ENCODE measurements at places on chromosomes 6 and 20.
A peak's percentile ranks its signal among the peaks of the same experiment; 100 is the strongest.

GRCh38 chr6:38806271-38806670 is 91.2 kb downstream of the DNAH8 start:
- no peak for DNase-seq

GRCh38 chr6:18893540-18894269 is 506.6 kb downstream of the RNF144B start:
- DNase-seq: no peak

- no peak for DNase-seq
Observed at GRCh38 chr6:30754631-30755030, 10.3 kb upstream of the IER3 start.

DNA sequence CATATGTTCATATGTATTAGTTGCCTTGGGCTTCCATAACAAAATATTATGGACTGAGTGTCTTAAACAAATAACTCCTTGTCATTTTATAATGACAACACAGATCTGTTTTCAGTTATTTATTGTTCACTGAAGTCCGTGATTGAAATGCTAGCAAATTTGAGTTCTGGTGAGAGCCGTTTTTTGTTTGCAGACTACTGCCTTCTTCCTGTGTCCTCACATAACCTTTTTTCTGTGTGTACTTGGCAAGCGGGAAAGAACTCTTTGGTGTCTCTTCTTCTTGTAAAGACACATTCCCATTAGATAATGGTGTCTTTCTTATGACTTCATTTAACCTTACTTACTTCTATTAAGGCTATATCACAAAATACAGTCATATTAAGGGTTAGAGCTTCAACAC is 482.9 kb upstream of the EYS start:
- DNase-seq: no peak

GRCh38 chr6:9841886-9842725 is 572.8 kb downstream of the TFAP2A start:
- DNase-seq: no peak

DNA sequence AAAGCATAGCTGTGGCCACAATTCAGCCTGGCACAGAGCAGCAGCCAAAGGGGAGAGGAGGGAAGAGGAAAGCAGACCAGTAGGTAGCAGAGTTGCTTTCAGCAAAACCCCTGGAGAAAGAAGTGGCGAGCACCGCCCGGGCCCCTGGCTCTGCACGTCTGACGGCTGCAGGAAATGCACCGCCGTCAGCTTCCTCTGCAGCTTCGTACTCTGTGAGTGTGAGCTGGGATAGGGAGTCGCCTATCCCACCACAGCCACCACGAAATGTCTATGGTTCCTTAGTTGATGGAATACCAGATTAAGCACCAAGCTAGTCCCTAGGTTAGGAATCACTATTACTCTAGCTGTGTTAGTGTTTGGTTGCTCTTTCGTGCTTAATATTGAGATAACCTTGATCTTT is 79.9 kb upstream of the NAA20 start:
- DNase-seq: peak; percentile 26

GRCh38 chr6:73030791-73031782 is 194.2 kb downstream of the KHDC1L start:
- no peak for DNase-seq

GRCh38 chr6:36772397-36772796 is 66.8 kb downstream of the CPNE5 start:
- DNase-seq: no peak

GRCh38 chr6:15484821-15485220 is 178.0 kb downstream of the DTNBP1 start:
- DNase-seq: no peak

- no peak for DNase-seq
Observed at GRCh38 chr20:35172434-35172806, 548 bp downstream of the PROCR start.

DNA sequence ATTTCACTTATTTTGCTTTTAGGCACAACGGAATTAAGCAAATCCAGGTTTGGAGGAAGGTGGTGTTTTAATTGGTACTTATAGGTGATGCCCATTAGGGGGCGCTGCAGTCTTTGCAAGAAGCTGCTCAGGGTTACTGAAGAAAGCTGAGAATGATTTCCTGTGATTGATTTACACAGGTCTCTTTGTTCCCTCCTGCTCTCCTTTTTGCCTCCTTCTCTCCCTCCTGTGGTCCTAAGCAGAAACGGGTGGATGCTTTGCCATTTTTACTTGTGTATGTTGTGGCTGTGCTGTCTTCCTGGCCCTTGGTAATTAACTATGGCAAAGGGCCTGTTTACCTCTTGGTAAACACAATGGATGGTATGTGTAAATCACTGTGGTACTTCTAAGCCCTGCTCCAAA is 97.8 kb downstream of the ANKS1A start:
- peak; percentile 22 for DNase-seq

GRCh38 chr6:170142559-170142958 is 148.3 kb downstream of the DLL1 start:
- DNase-seq: no peak

DNA sequence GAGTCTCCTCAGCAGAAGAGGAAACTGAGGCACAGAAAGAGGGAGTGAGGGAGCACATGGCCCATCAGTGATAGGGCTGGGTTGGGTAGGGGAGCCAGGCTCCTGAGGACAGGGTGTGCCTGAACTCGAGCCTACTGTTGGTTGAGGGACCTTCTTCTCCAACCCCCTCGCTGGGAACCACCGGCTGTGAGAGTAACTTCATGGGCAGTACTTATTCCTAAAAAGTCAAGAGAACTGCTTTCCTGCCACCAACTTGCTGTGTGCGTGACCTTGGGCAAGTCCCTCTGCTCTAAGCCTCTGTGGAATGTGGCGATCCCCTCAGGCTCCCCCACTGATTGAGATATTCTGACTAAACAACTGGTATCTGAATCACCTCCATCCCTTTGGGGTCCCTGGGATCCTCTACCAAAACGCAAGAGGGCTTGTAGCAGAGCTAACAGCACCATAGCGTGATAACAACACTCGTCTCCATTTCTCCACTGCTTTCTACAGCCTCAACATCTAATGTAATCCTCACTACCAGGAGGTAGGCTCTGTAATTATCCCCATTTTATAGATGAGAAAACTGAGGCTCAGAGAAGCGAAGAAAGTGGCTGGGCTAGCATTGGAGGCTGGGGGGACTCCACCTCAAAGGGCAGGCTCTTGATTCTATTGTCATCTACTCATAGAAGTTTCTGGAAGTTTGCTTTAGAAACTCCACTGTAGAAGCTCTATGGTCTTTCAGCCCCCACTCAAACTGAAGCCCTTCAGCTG is 76.0 kb downstream of the JPH2 start:
- DNase-seq: no peak

DNA sequence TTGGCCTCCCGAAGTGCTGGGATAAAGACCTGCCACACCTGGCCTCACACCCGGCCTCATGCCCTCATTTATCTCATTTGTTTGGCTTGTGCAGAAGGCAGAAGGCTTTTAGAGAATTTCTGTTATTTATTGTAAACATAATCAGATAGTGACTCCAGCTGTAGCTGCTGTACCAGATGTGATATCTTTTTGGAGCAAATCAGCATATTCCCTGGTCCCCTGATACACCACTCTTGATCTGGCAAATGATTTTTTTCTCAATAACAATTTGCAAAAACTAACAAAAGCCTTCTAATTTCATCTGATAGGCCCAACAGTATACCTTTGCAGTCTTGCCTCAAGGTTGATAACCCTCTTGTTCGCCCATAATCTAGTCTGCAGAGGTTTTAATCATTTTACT is 26.5 kb upstream of the TULP1 start:
- DNase-seq: no peak

- DNase-seq: no peak
Observed at GRCh38 chr6:161586887-161587286, 313.0 kb upstream of the AGPAT4 start.

- no peak for DNase-seq
Observed at GRCh38 chr6:106520711-106521401, 108.4 kb downstream of the RTN4IP1 start.

DNA sequence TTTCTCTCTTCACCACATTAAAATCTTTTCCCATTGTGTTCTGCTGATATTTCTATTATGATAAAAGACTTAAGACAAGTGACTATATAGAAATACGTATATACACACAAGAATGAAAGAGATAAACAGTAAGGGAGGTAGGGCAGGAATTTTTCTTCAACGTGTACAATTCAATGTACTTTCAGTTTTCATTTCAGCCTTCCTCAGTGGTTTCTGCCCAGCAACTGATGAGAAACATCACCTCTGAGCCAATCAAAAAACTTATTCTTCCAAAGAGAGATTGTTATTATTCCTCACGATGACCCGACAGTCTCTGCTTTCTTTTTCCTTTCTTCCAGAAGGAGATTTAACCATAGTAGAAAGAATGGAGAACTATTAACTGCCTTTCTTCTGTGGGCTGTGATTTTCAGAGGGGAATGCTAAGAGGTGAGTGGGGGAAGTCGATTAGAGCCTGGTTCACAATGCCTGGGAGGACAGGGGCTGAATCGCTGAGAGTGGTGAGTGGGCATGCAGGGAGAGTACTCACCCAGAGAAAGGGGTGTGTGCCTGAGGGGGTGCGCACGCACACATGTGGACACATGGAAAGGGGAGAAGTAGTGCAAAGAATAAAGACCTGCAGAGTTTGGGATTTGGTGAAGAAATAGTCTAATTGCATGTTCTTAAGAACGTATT is at the start of gene BTN3A1:
BTN3A1 (plus strand) TSS at position 289 of the 672 bp plus-strand sequence. CDS start 3,289 bp downstream, outside the sequence.
- DNase-seq: no peak

- no peak for DNase-seq
Observed at GRCh38 chr6:6586671-6587526, 1.6 kb upstream of the LY86 start.

DNA sequence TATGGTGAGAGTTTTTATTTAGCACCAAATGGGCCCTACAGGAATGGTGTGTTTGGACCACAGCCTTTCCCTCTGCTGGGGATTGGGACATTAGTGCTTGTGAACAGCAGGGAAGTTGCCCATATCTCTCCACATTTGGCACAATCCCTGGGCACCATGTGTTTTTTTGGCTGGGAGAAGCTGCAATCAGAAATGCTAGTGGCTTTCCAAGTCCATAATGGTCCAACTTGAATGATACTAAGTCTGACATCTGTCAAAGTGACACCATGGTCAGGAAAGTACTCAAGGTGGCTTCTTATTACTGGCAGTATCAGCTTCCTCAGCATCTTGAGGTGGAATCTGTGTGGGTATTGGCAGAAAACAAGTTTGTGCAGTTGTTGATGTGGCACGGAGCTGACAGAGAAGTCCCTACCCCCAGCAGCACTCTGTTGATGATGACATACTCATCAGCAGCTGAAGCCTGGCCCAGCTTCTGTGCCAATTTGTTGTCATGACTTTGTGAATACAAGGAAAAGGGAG is 53.0 kb downstream of the SASH1 start:
- peak; percentile 20 for DNase-seq

DNA sequence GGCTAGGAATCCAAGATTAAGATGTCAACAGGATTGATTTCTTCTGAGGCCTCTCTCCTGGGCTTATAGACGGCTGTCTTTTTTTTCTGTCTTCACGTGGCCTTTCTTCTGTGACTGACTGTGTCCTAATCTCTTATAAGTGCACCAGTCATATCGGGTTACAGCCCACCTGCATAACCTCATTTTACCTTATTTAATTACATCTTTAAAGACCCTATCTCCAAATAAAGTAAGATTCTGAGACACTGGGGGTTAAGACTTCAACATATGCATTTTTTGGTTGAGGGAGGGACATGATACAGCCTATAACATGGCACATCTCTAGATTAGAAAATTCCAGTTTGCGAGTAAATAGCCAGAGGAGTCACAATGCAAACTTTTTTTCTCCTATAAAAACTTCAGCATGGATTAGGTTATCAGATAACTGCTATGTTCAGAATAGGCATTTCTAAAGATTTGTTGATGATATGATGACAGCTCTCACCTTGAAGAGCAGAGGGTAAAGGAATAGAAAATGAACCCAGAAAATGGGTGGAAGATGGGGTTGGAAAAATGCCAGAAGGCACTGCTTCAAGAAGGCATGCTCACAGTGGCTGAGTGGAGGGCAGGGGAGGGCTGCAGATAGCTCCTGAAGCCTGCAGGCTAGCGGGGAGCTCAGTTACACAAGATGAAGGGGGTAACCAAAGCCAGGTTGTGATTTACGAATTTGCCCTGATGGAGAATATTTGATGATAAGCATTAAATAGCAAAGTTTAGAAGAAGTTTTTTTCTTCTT is 8.7 kb upstream of the PDE7B start:
- DNase-seq: no peak

DNA sequence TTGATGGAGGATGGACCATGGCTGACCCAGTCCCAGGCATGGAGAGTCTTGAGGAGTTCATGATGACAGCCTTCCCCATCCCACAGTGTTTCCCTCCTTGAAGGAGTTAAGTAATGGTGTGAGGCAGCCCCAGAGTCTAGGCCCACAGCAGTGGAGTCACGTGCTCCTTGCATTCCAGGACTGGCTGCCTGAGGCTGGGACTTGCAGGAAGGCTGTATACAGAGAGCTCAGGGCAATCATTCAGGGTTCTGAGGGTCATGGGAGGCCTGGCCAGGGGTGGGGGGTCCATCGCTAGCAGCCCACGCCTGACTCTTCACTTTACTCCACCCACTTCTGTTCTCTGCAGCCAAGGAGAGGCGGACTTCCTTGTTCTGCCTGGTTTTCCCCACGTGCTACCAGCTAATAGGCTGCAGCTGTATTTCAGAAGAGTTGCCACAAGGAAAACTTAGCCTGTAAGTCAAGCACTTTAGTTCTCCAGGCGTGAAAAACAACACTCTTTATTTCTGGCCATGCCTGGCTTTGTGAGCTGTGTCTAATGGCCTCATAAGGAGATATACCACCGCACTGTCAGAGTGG is 272.5 kb downstream of the DHX35 start:
- DNase-seq: no peak

DNA sequence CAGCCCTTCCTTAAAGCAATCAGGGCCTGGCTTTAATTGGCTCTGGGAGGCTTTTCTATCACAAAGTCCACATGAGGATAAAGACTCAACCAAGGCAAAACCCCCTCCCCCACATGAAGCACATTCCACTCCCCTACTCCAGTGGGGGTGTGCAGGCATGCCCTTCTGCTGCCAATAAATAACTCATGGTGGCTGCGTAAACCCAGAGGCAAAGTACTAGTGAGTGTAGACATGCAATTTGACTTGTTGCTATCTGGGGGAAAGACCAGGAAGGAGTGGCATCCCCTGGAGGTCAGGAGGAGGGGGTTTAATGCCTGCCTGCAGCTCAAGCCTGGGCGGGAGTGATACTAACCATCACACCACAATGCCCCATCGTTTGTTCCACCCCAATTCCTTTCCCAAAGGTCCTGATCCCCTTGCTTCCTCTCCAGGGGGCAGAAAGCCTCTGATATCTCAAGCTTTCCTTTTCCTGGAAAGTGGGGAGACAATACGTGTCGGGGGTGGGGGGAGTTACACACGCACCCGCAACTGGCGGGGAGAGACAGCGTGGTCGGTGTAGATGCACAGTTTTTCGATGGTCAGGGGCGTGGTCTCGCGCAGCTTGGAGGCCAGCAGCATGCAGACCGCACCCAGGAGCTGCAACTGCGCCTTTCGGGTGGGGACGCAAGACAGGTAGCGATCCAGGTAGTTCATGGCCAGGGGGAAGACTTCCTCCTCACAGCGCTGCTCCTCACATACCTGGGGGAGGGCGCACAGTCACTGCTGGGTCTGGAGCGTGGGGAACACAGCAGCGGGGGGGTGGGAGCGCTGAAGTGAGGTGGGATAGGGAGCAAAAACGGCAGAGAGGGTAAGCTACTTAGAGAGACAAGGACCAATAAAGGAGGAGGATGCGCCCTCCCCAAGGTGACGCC is 1.5 kb downstream of the CCND3 start:
- no peak for DNase-seq
